ENCODE measurements at places on chromosomes 6 and 20. TPM values are rescaled to one million over a fixed set of nuclear protein-coding genes. Genes with fewer than 3 reads are reported as not detected.

MAP7 gene
- total RNA-seq: 72.6 TPM

WASF1 gene
- 4.1 TPM for total RNA-seq

DNA sequence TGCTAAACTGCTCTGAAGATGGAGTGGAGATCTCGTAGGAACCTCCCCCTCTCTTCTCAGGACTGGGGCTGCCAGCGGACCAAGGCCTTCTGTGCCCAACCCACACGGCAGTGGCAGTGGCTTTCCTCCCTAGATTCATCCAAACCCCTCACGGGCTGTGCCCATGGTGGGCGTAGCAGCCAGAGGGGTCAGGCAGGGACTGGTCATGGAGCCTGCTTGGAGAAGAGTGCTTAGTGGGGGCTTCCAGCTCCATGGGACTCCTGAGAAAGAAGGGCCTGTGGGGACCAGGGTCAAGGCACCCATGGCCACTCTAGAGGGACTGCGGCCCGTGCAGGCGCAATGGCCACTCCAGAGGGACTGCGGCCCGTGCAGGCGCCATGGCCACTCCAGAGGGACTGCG, 86.6 kb downstream of the TAF4 start:
- no peak for DNase-seq

- no peak for DNase-seq
Observed at GRCh38 chr20:40891351-40891750, 137.3 kb upstream of the TOP1 start.

- DNase-seq: no peak
Observed at GRCh38 chr20:32990426-32990825, 13.8 kb downstream of the SUN5 start.

- no peak for DNase-seq
Observed at GRCh38 chr20:48547664-48548063, 280.1 kb downstream of the PREX1 start.

DNA sequence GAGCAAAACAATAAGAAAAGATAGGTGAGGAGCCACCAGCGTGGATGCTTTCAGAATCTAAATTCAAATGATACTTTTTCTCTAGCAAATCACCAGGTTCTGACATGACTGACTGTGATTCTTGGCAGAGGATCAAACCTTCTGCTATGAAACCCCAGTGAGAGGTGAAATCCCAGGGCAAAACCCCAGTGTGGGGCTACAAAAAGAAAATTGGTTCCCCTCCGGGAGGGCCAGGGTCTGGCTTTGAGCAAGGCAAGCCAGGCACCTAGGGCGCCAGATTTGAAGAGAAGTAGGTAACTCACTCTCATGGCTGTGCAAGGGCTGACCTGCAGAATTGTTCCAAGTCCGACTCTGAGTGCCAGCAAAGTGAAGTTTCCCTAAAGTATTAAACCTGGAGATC, 20.2 kb upstream of the RALGAPA2 start:
- DNase-seq: no peak

GRCh38 chr20:51449498-51450220, 92.9 kb downstream of the NFATC2 start:
- DNase-seq: no peak

- DNase-seq: no peak
Observed at GRCh38 chr20:9482180-9482579, 32.2 kb upstream of the LAMP5 start.

- DNase-seq: no peak
Observed at GRCh38 chr6:70282919-70283461, 19.9 kb downstream of the COL9A1 start.

DNA sequence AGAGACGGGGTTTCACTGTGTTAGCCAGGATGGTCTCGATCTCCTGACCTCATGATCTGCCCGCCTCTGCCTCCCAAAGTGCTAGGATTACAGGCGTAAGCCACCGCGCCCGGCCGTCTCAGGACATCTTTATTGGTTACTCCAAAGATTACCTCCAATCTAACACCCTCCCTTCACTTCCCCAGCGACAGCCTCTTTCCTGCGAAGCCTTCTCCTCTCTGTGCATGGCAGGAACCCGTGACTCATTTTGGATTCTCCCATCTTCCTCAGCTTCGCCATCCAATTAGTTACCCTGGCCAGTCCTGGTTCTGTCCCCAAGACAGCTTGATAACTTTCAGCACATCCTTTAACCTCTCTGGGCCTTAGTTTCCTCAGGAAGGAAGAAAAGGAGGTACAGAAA, 51.3 kb upstream of the TOX2 start:
- DNase-seq: no peak

GRCh38 chr6:33066917-33067521, 6.4 kb downstream of the HLA-DPA1 start:
- no peak for DNase-seq

- DNase-seq: no peak
Observed at GRCh38 chr6:140071601-140072062, 697.2 kb upstream of the CITED2 start.

GRCh38 chr6:41073968-41074691, 1.4 kb downstream of the NFYA start:
- DNase-seq: no peak
